ENCODE measurements at places on chromosomes 3 and 15.

DNA sequence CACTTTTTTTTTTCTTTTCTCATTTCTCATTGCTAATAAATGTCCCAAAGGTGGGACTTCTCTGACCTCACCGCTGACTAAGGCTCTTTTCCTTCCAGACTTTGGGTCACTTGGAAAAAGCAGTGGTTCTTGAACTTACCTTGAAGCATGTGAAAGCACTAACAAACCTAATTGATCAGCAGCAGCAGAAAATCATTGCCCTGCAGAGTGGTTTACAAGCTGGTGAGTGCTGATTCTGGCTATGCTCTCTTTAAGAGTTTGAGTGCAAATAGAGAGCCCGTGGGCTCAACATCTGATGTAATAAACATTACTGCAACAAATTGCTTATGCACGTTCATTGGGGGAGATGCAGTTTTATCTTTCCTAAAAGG, 2.0 kb downstream of the BHLHE40 start:
- H3K36me3 ChIP-seq, result peaks cover 66% of the 10 kb centered on the region
- H3K27ac ChIP-seq, result peak overlapping the region; percentile 84
- H3K4me1 ChIP-seq, result peaks cover 65% of the 10 kb centered on the region
- DNase-seq, result no peak
- H3K27me3 ChIP-seq, result no peaks in the 10 kb centered on the region

DNA sequence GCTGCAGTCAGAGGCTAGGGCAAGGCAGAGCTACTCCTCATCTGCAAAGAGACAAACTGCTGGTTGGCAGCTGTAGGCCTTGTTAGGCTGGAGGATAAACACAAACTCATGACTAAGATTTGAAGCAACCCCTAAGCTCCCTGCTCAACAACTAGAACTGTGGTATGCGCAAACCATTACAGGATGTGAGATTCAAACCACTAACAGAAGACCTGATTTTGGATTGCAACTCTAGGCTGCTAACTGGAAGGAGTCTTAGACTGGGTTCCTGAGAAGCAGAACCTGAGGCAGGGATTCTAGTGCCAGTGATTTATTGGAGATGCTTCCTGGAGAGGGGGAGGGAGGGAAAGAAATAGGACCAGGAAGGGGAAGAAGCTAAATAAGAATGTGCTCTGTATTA, 22.5 kb downstream of the CCR4 start:
- no peaks in the 10 kb centered on the region for H3K27me3 ChIP-seq
- peak; percentile 61 for DNase-seq
- H3K36me3 ChIP-seq, result peaks cover 4% of the 10 kb centered on the region
- peak overlapping the region; percentile 83 for H3K27ac ChIP-seq
- H3K4me1 ChIP-seq, result peaks cover 42% of the 10 kb centered on the region

DNA sequence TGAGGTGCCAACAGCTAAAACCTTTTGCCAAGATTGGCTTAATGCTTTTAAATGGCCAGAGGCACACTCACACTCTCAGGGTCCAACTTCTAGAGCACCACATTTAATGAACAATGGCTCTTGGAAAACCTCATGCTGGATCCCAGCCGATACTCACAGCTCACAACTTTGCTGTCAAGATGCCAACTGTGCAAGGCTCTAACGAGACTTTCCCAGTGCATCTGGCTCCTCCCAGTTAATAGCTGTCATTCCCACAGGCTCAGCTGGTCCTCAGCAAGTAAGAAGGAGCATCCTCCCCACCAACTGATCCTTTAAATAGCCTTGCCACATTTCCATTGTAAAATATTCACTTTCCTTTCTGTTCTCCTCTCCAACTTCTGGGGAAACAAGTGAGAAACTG, 20.3 kb upstream of the FRMD4B start:
- no peaks in the 10 kb centered on the region for H3K4me1 ChIP-seq
- H3K4me3 ChIP-seq, result no peak overlapping the region
- no peak for DNase-seq
- H3K27ac ChIP-seq, result no peak overlapping the region
- no peaks in the 10 kb centered on the region for H3K36me3 ChIP-seq
- peaks cover 28% of the 10 kb centered on the region for H3K27me3 ChIP-seq

GRCh38 chr3:190862209-190863118, at the start of gene GMNC:
TSS of gene GMNC (minus strand) at chr3:190862694. CDS start at chr3:190862615, 79 bp downstream.
- DNase-seq, result peak; percentile 54
- H3K4me1 ChIP-seq, result peaks cover 9% of the 10 kb centered on the region
- H3K36me3 ChIP-seq, result no peaks in the 10 kb centered on the region
- no peak within 1 kb of the TSS for H3K27ac ChIP-seq

DNA sequence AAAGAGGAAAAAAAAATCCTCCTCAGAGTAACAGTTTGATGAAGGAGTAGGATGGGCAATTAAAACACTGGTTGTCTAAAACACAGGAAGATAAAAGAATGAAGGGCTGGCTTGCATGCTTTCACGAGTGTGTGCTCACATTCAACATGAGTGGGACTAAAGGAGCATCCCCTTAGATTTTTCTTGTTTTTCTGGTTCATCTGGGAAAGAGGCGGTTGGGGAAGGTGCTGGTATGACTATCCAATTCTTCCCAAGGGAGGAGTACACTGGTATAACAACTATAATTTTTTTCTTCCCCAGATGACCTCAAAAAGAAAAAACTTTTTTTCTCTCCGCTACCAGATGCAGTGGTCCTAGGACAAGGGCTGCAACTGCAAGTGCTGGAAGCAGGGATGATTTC, 143.7 kb downstream of the MYO9A start:
- no peaks in the 10 kb centered on the region for H3K27me3 ChIP-seq
- H3K4me1 ChIP-seq, result no peaks in the 10 kb centered on the region
- H3K36me3 ChIP-seq, result peaks cover 3% of the 10 kb centered on the region

DNA sequence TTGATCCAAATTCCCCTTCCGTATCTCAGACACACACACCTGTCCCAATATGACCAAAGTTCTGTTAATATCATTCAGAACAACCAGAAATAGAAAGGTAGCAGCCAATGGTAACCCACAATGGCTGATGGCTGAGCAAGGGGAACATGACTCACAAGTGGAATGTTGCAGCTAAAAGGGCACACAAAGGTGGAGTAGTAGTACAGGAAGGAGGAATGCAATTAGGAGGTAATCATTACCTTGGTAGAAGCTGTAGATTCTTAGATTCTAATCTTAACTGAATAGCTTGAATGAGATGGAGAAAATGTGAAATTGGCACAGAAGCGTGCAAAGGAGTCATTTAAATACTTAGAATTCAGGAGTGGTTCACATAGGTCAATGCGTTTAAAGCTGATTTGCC, 347.9 kb downstream of the NR2F2 start:
- no peak overlapping the region for H3K4me3 ChIP-seq
- H3K27ac ChIP-seq, result no peak overlapping the region
- no peaks in the 10 kb centered on the region for H3K4me1 ChIP-seq
- no peaks in the 10 kb centered on the region for H3K27me3 ChIP-seq
- DNase-seq, result no peak
- no peaks in the 10 kb centered on the region for H3K36me3 ChIP-seq

- no peak for DNase-seq
- H3K4me1 ChIP-seq, result peaks cover 6% of the 10 kb centered on the region
- no peaks in the 10 kb centered on the region for H3K27me3 ChIP-seq
- H3K4me3 ChIP-seq, result no peak overlapping the region
These were observed 30.4 kb downstream of the UBE3A start for GRCh38 chr15:25408428-25408827.

DNA sequence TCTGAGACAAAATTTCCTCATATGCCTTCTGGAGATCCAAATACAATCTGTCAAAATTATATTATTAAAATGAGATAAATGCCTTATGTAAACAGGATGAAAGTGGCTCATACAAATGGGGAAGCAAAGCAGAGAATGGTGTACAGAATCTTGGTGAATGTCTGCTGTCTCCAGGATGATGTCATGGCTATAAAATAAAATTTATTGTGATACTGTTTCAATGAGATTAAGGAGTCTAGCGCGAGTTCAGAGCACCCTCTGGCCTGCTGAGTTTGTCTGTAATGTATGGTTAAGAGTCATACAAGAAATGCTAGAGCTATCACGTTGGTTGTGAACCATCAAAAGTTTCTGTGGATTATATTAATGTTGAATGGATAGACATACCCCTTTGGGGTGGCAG, 359.7 kb downstream of the EFHB start:
- no peaks in the 10 kb centered on the region for H3K27me3 ChIP-seq
- H3K36me3 ChIP-seq, result no peaks in the 10 kb centered on the region
- H3K4me1 ChIP-seq, result no peaks in the 10 kb centered on the region
- DNase-seq, result no peak
- H3K4me3 ChIP-seq, result no peak overlapping the region
- no peak overlapping the region for H3K27ac ChIP-seq

DNA sequence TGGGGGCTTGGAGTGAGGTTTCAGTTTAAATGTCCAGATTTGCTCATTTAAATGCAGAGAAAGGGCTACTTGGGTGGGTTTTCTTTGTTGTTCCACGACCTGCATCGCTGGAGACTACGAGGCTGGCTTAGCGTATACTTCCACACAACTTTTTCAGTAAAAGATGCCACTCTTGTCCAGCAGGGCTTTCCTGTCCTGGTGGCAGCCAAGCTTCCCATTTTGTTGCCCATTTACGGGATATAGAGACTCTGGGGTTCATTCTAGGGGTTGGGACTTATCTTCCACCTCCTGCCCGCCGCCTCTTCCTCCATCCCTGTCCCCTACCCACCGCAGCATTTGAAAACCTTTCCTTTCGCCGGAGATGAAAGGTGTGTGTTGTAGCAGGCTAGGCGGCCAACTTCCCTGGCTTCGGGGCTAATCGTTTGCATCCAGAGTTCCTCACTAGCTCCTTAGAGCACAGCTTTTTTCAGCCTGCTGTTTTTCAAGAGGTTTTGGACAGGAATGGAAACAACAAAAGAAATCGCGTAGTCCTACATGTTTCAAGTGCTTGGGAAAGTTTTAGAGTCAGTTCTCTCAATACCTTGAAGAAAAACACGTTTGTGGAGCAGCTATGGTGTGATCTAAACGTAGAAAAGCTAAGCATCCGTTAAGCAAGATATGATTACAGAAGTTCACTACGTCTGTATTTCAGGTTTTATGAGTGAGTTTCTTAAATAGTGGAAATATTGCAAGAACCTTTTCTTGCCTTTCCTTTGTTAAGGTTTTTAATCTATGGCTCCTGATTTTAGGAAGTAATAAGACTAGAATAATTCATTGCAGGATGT, 843 bp downstream of the CHRNA5 start:
- H3K4me3 ChIP-seq, result peak overlapping the region; percentile 75
- no peaks in the 10 kb centered on the region for H3K36me3 ChIP-seq
- no peak for DNase-seq
- H3K4me1 ChIP-seq, result peaks cover 24% of the 10 kb centered on the region
- H3K27ac ChIP-seq, result no peak overlapping the region
